Astrocyte (in vitro differentiated cells and primary cell): ENCODE measurements at places on chromosomes 6 and 20. TPM values are rescaled to one million over a fixed set of nuclear protein-coding genes. Genes with fewer than 3 reads are reported as not detected.

DNA sequence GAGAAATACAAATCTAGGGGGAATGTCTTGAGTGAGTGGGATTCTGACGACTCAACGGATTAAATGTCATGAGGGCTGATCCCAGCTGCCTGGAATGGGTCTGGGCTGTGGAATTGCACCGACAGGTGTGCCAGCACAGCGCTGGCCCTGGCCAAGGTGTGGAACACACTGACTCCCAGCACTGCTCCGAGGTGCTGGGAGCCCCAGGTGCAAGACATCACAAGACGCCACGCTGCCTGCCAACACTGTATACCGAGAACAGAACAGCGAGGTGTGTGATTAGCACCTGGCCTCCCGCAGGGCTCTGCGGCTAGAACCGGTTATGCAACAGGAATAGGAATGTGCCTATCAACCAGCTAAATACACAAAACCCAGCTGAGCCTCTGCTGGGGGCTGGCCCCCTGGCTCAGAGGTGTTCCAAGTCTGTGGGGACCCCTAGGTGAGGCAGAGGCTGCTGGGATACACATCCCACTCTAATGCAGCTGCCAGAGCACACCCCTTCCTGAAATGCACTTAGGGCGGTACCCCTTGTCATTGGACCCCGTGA lies 24.8 kb upstream of the APMAP start:
- no peak for DNase-seq

The SOX18 gene
- total RNA-seq = 0.52 and 0.60 TPM in 2 replicates

DNA sequence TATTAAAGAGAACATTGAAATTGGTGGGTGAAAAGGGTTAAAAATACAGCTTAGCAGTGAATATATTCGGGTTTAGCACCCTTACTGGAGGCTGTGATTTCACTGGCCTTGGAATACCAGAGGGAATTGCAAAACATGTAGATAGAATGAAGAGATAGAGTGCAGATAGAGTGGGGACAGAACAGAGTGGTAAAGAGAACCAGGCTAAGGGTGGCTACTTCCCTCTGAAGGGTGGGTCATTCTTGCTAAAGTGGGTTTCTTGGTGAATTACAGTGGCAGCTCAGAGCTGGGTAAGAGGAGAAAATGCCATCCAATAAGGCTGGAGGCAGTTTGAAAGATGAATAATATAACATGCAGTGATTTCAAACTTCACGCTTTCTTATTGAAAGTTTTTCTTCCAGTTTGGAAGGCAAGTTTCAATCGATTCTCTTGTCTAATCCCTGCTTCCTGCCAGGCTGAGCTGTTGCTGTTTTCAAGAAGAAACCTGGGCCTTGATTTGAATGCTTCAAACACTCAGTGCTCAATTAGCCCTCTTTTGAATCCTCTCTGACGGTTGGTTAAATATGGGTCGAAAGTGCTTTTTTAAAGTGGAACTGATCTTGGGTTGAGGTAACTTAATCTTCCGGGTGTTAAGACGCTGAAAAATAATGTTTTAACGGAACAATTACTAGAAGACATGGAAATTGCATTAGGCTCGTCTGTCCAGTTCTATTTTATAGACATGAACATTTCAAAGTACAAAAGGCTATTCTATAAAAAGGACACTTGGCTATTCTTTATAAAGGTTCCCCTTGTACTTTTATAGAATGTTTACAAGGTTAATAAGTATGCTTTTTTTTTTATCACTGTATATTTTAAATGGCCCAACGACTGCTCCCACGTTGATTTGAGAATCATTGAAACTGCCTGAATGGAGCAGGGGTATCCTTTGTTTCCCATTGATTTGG lies 203.3 kb downstream of the BCAS1 start:
- DNase-seq = no peak

GRCh38 chr20:46291401-46291800 lies 16.9 kb downstream of the CDH22 start:
- DNase-seq = no peak

The DNAH8 gene
- total RNA-seq = not detected in 2 replicates

The SMPDL3A gene
- total RNA-seq = 6.9 and 7.3 TPM in 2 replicates

DNA sequence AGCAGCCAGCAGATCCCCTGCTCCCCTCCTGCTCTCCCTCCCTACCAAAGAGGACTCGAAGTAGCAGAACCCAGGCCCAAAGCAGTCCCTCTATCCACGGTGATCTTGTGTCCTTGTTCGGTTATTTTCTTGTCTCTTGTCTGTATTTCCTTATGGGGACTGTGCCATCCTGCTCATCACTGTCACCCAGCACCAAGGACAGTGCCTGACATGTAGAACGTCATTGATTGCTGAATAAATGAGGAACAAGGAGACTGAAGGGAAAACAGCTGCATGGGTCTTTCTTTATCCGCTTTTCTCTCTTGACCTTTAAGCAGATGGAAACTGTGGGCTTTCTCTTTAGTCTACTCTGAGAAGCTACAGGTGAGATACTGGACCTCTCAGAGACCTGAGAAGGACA lies 29.4 kb upstream of the ZNF831 start:
- no peak for DNase-seq

The DEFB114 gene
- not detected in 2 replicates for total RNA-seq
